ENCODE measurements at places on chromosomes 4 and X.
A peak's percentile ranks its signal among the peaks of the same experiment; 100 is the strongest.

DNA sequence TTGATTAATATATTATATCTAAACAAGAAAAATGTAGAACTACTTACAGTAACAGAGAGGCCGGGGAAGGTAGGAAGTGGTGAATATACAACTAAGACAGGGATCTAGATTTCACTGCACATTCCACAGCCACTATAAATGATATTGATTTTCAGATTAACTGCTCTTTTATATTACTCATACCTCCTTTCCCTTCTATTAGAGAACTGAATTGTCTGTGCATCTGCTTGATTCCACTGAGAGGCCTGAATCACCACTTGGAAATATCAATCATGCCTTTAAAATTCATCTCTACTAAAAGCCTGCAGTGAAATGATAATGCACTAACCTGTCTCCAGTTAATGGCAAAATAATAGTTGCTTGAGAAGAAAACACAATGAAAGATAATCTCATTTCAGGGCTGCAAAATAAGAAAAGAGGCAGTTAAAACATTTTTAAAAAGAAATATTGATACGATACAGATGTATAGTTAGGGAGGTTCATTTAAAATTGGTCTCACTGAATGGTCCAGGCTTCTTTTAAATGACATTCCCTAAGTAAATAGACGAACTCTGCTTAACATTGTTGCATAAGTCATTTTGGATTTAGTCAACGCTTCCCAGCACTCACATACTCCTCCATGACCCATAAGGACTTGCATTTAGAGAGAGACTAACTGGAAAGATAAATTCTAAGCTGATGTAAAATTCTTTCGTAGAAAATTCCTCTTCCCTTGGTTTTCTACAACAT lies 3.8 kb downstream of the ANTXR2 start:
- peak overlapping the region; percentile 95 for H3K4me3 ChIP-seq
- peaks cover 61% of the 10 kb centered on the region for H3K36me3 ChIP-seq
- H3K27ac ChIP-seq = peak overlapping the region; percentile 40
- H3K27me3 ChIP-seq = no peaks in the 10 kb centered on the region
- DNase-seq = no peak
- H3K4me1 ChIP-seq = peaks cover 59% of the 10 kb centered on the region

DNA sequence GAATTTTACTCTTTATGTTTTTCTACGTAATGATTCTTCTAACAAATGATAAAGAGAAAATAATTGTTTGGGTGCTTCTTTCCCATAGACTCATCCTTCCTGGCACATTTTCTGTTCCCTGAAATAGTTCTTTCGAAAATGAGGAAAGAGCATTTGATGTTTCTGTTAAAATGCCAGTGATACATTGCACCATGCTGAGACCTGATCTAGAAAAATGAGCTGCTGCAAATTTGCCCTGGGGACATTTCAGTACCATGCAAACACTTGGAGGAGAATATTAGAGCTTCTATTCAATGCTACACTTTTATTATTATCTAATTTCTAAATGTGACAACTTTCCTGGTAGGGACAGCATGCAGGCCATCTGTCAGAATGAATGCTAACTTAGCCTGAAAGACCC lies 83.3 kb downstream of the C4orf33 start:
- H3K4me1 ChIP-seq = no peaks in the 10 kb centered on the region
- H3K36me3 ChIP-seq = no peaks in the 10 kb centered on the region
- no peak overlapping the region for H3K27ac ChIP-seq

DNA sequence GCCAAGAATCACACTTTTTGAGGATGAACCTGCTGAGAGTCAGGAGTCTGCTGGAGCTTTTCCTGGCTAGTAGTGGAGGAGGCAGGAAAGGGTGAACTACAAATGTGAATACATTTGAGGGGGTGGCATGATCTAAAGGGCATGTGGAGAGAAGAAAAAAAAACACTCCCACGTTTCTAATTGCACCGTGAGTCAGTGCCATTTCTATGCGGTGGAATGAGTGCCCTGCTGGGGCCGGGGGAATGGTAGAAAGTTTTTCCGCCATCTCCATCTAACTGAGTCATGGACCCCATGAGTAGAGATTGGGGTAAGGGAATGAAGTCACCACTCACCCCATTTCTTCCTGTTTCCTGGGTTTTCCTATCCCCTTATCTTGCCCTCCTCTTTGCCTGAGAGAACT lies 19.8 kb downstream of the BEX3 start:
- H3K4me1 ChIP-seq = peaks cover 6% of the 10 kb centered on the region
- H3K27me3 ChIP-seq = no peaks in the 10 kb centered on the region
- DNase-seq = no peak
- no peak overlapping the region for H3K27ac ChIP-seq
- H3K4me3 ChIP-seq = no peak overlapping the region

- no peak overlapping the region for H3K27ac ChIP-seq
- no peak for DNase-seq
- no peaks in the 10 kb centered on the region for H3K4me1 ChIP-seq
- H3K27me3 ChIP-seq = no peaks in the 10 kb centered on the region
Observed at GRCh38 chr4:130183096-130183495, 1087.1 kb downstream of the C4orf33 start.

DNA sequence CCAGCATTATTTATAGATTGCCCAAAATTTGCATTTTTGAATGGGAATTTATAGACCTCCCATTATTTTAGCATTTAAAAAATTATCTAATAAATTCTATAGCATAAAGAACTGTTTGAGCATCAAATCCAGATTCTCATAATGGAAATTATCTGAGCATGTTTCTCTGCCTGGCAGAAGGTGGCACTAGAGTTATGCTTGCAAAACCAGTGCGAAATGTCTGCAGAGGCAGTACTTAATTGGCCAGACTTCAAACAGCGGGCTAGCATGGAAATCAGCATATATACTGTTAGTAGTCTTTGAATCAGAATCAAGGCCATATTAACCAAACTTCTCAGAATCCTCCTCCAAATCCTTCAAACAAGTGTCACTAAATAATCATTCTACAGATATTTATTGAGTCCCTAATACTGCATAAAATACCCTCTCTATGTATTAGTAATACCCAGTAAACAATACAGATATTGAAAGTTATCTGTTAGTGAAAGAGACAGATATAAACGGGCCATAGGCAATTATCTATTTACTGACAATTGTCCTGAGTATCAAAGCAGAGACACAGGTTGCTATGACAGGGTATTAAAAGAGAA lies 78.7 kb upstream of the DCLK2 start:
- no peak overlapping the region for H3K27ac ChIP-seq
- no peak for DNase-seq
- H3K27me3 ChIP-seq = peaks cover 26% of the 10 kb centered on the region
- no peaks in the 10 kb centered on the region for H3K36me3 ChIP-seq
- H3K4me3 ChIP-seq = no peak overlapping the region

DNA sequence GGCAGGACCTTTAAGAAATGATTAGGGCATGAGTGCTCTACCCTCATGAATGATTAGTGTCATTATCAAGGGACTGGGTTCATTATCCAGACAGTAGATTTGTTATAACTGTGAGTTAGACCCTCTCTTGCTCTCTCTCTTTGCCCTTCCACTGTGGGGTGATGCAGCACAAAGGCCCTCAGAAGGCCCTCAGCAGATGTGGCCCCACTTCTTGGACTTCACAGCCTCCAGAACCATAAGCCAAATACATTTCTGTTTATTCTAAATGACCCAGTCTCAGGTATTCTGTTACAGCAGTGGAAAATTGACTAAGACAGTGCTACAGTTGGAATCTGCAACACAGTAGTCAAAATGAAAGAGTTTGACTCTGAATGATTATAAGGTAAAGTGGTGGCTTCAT lies 17.2 kb upstream of the PDLIM5 start:
- H3K27ac ChIP-seq = no peak overlapping the region
- H3K4me1 ChIP-seq = peaks cover 4% of the 10 kb centered on the region
- H3K4me3 ChIP-seq = no peak overlapping the region
- DNase-seq = no peak
- H3K36me3 ChIP-seq = no peaks in the 10 kb centered on the region

- H3K36me3 ChIP-seq = no peaks in the 10 kb centered on the region
- no peaks in the 10 kb centered on the region for H3K4me1 ChIP-seq
- no peak overlapping the region for H3K27ac ChIP-seq
- no peak overlapping the region for H3K4me3 ChIP-seq
Observed at GRCh38 chr4:71456841-71457240, 118.0 kb downstream of the SLC4A4 start.

DNA sequence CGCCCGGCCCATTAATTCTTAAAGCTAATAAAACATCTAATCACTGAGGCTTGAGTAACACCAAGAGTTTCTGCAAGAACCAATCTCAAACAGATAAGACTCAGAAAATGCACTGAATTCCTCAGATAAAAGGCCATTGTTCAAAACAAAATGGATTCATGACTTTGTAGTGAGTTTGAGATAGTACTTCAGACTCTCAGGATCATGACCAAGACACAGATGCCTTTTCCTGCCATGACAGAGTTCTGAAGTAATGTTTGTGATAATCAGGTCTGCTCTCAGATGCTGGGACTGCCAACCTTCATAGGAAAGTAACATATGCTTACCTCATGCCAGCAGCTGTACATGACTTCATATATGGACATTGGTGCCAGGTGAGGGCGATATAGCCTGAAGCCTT lies 54.6 kb downstream of the NIPAL1 start:
- H3K27ac ChIP-seq = no peak overlapping the region
- H3K4me3 ChIP-seq = no peak overlapping the region
- peaks cover 38% of the 10 kb centered on the region for H3K36me3 ChIP-seq
- H3K4me1 ChIP-seq = no peaks in the 10 kb centered on the region
- no peak for DNase-seq

GRCh38 chrX:129695535-129695934 lies 40.8 kb upstream of the APLN start:
- H3K4me1 ChIP-seq = no peaks in the 10 kb centered on the region
- no peak overlapping the region for H3K27ac ChIP-seq
- peaks cover 7% of the 10 kb centered on the region for H3K27me3 ChIP-seq
- H3K36me3 ChIP-seq = no peaks in the 10 kb centered on the region

DNA sequence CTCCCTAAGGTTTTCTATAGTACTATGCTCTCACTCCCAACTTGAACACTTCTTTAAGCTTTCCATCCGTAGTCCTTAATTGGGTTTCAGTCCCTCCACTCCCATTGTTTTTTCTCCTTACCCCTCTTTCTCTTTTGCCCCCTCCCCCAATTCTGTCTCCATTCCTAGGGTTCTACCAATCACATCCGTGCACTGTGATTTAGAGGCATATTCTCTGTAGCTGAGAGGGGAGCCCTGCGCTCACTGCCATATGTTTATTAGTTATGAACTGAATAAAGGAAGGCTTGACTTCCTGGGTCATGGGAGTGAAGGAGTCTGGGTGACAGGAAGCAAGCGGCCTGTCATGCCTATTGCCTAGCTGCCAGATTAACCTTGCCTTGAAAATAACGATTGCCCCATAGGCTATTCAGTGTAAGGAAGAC lies 471 bp downstream of the MCTS1 start:
- no peaks in the 10 kb centered on the region for H3K27me3 ChIP-seq
- H3K27ac ChIP-seq = peak overlapping the region; percentile 98
- peaks cover 4% of the 10 kb centered on the region for H3K36me3 ChIP-seq
- peak overlapping the region; percentile 95 for H3K4me3 ChIP-seq
- DNase-seq = peak; percentile 64

DNA sequence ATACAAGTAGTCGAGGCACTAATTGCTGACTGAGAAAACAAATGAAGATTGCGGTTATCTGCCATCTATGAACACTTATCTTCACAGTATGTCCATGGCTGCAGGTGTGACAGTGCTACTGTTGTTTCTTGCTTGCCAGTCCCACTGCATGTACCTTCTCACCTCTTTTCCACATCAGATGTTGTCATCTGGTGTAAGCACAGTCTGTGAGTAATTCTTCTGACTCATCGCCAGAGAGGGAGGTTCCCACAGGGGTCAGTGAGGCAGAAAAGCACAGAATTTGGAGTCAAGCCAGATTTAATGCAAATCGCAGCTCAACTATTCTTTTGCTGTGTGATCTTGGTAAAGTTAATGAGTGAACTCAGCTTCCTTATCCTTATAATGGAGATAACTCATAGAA lies 144.4 kb downstream of the GLRA2 start:
- no peak overlapping the region for H3K27ac ChIP-seq
- no peaks in the 10 kb centered on the region for H3K36me3 ChIP-seq
- no peaks in the 10 kb centered on the region for H3K27me3 ChIP-seq
- H3K4me3 ChIP-seq = no peak overlapping the region
- no peak for DNase-seq

DNA sequence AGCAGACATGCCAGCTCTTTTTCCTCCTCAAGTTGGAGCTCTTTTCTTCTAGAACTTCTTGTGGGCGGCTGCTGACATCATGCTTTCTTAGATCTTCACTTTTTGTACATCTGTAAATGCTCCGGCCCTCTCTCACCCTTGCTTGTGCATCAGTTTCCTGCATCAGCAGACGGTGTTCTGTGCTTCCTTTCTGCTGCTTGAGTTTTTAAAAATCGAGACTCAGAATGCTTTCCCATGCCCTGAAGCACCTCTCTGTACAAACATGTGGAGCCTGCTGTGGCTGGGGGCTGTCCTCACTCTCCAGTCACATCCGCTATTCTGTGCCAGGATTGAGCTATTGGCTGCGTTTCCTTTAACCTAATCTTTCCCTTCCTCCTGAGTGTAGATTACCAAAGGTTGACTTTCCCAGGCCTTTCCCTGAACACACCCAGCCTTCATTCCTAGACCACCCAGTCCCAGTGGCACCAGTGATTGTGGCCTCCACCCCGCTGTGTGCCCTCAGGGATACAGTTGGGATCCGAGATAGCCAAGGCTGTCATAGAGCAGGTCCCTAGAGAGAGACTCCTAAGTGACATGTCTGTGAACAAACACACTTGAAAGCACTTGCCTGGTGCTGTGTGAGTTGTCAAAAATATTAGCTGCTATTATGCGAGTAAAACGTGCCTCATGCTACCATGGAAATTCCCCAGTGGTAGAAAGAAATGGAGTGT lies 41.9 kb downstream of the TNIP2 start:
- H3K27ac ChIP-seq = peak overlapping the region; percentile 63
- no peak overlapping the region for H3K4me3 ChIP-seq
- no peaks in the 10 kb centered on the region for H3K27me3 ChIP-seq
- H3K36me3 ChIP-seq = peaks cover 29% of the 10 kb centered on the region

DNA sequence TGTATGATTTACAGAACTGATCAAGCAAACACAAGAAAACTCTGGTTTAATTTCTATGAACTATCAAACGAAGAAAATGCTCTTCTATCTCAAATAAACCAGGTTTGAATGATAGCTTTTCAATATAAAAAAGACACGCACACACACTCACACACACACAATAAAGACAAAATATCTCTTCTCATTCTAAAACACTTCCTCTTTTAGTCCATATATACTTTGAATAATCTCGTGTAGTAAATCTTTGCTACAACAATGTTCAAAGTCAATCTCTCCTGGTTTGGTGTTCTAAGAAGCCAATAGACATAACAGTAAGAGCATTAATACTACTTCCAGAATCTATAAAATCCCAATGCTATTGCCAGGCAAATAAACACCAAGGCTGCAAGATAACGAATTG lies 13.3 kb downstream of the CXCL2 start:
- DNase-seq = no peak
- H3K4me3 ChIP-seq = no peak overlapping the region
- H3K36me3 ChIP-seq = no peaks in the 10 kb centered on the region
- H3K4me1 ChIP-seq = no peaks in the 10 kb centered on the region
- no peak overlapping the region for H3K27ac ChIP-seq

- no peaks in the 10 kb centered on the region for H3K27me3 ChIP-seq
- H3K27ac ChIP-seq = no peak overlapping the region
- peak; percentile 56 for DNase-seq
- peaks cover 10% of the 10 kb centered on the region for H3K36me3 ChIP-seq
- H3K4me3 ChIP-seq = no peak overlapping the region
Observed at GRCh38 chrX:130028196-130028595, 45.8 kb downstream of the BCORL1 start.

Measured in activated CD8-positive, alpha-beta memory T cell treated with anti-CD3 and anti-CD28 coated beads, Interleukin-2, amount 10 ng/mL, durations not matched to agents 7 days and 5 days (primary cell).